ENCODE measurements at places on chromosomes 2 and 18. TPM values are rescaled to one million over a fixed set of nuclear protein-coding genes. Genes with fewer than 3 reads are reported as not detected.
A peak's percentile ranks its signal among the peaks of the same experiment; 100 is the strongest.

Gene TMEM169
- total RNA-seq = 0.29 TPM

Gene SIX3
- total RNA-seq = not detected

DNA sequence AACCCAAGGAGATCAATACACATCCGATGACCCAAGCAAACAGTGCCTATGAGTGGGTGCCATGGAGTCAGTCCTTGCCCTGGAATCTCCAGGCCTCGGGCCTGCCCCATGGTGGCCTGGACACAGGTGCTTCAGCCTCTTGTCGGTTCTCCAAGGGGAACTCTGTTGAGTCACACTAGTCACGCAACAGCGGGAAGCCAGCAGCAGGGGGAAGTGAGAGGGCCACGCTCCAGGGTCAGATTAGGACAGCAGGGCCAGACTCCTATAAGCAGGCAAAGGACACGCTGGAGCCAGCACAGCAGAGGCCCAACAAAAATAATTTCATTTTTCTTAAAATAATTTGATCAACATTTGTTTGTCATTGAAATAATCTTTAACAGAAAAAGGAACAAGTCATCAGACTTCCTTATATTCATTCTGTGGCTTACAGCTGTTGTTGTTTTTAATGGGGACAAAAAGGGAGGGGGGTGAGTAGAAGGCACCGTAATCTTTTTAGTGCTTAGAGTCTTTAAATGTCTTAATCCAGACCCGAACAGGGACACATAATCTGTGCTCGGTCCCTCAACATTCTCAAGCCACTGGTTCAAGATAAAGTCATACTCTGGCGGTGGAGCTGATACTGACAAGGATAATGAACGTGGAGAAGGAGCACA, 16.4 kb upstream of the ARMC9 start:
- no peak for DNase-seq
- no peaks in the 10 kb centered on the region for H3K36me3 ChIP-seq
- H3K27ac ChIP-seq = peak overlapping the region; percentile 62

GRCh38 chr2:57809230-57809629, 237.4 kb upstream of the VRK2 start:
- H3K27ac ChIP-seq = no peak overlapping the region
- H3K4me3 ChIP-seq = no peak overlapping the region
- H3K4me1 ChIP-seq = no peaks in the 10 kb centered on the region
- no peaks in the 10 kb centered on the region for H3K36me3 ChIP-seq
- no peak for DNase-seq

- no peaks in the 10 kb centered on the region for H3K4me1 ChIP-seq
- H3K36me3 ChIP-seq = no peaks in the 10 kb centered on the region
- H3K27ac ChIP-seq = peak overlapping the region; percentile 86
- no peaks in the 10 kb centered on the region for H3K27me3 ChIP-seq
Observed at GRCh38 chr2:30688956-30689401, 118.3 kb downstream of the CAPN13 start.

- DNase-seq = no peak
- no peaks in the 10 kb centered on the region for H3K27me3 ChIP-seq
Observed at GRCh38 chr2:65281627-65282351, 54.2 kb downstream of the ACTR2 start.

DNA sequence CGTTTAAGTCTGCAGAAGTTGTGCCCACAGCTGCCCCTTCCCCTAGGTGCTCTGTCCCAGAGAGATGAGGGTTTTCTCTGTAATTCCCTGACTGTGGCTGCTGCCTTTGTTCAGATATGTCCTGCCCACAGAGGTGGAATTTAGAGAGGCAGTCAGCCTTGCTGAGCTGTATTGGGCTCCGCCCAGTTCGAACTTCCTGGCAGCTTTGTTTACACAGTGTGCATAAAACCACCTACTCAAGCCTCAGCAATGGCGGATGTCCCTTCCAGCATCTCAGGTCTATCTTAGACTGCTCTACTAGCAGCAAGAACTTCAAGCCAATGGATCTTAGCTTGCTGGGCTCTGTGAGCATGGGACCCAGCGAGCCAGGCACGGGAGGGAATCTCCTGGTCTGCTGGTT, 48.1 kb downstream of the LHCGR start:
- H3K27ac ChIP-seq = no peak overlapping the region
- DNase-seq = no peak
- H3K27me3 ChIP-seq = no peaks in the 10 kb centered on the region
- H3K4me1 ChIP-seq = no peaks in the 10 kb centered on the region

Gene TFCP2L1
- total RNA-seq = 7.5 TPM

Gene ANKRD62
- not detected for total RNA-seq

DNA sequence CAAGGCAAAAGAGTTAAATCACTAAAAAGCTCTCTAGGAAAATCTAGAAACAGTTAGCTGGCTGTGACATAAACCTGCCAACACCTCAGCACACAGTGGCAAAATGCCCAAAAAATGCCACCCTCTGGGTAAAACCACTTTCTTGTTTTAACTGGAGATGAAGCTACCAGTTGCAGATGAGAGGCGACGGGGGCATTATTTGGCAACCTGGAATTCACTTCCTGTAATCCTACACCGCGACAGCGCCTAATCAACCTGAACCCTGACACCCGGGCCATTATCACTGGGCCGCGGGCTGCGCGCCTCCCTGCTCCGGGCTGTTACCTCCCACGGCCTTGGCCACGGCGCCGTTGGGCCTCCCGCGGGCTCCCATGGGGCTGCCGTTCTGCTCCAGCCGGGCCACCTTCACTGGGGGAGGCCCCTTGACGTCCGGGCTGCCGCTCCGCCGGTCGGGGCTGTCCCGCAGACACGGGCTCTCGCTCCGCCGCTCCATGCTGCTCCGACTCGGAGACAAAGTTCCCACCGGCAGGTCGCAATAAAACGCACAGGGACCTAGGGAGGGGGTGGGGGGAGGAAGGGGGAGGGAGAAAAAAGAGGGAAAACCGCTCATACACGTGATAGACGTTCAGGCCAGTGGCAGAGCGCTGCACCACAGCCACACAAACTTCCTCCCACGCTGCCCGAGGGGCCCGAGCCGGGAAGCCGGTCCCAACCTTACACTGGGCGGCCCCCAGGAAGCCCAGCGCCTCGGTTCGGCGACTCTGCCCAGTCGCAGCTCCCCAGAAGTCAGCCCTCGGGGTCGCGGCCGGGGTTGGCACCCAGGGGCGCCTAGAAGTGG, 2.0 kb downstream of the SATB2 start:
- H3K27me3 ChIP-seq = peaks cover 70% of the 10 kb centered on the region
- no peaks in the 10 kb centered on the region for H3K36me3 ChIP-seq
- peak overlapping the region; percentile 63 for H3K4me3 ChIP-seq
- H3K4me1 ChIP-seq = peaks cover 10% of the 10 kb centered on the region
- H3K27ac ChIP-seq = no peak overlapping the region
- no peak for DNase-seq

Gene C2orf80
- not detected for total RNA-seq

- no peak overlapping the region for H3K4me3 ChIP-seq
- no peak for DNase-seq
- no peak overlapping the region for H3K27ac ChIP-seq
- no peaks in the 10 kb centered on the region for H3K27me3 ChIP-seq
- H3K36me3 ChIP-seq = no peaks in the 10 kb centered on the region
- no peaks in the 10 kb centered on the region for H3K4me1 ChIP-seq
Observed at GRCh38 chr2:33494877-33495641, 18.6 kb downstream of the RASGRP3 start.

DNA sequence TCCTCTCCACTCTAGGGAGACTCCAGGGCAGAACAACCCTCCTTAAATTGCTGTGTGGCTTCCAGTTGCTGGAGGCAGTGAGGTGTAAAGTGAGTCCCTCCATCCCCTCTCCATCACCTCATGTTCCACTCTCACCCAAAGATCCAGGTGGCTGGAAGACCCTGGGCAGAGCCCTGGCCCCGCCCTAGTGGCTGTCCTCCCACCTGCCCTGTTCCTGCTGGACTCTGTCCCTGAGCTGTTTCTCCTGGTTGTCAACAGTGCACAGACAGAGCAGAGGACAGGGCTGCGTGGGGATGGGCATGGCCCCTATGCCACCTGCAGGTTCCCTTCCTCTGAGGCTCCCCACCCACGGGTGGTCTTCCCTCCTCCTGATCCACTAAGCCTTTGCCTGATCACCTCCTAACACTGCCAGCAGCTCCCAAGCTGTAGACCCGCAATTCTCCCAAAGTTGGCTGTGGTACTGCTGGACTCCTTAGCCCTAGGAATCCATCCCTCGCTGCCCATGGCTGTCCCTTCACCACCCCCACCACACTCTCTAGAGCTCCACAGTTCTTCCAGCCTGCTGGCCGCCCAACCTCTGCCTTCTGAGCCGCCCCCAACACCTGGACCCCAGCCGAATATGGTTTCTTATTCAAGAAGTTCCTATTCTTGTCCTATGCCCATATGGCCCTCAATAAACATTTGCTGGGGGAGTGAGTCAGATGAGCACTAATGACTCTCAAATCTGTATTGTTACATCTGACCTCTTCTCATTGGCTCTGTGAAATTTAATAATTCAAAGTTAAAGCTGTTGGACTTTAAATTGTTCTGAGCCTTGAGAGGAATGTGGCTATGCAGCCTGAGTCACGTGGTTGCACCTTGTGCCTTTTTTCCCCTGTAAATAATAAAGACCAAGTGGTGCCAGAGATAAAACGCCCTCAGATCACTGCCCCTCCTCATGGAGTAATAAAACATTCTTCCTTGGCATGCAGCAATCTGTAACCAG, 260.0 kb upstream of the HS6ST1 start:
- H3K27me3 ChIP-seq = no peaks in the 10 kb centered on the region
- no peak overlapping the region for H3K27ac ChIP-seq
- H3K36me3 ChIP-seq = no peaks in the 10 kb centered on the region
- DNase-seq = no peak
- H3K4me3 ChIP-seq = no peak overlapping the region

- no peaks in the 10 kb centered on the region for H3K27me3 ChIP-seq
- no peaks in the 10 kb centered on the region for H3K36me3 ChIP-seq
- H3K4me3 ChIP-seq = no peak overlapping the region
- peaks cover 7% of the 10 kb centered on the region for H3K4me1 ChIP-seq
Observed at GRCh38 chr2:16663121-16663905, 2.3 kb downstream of the CYRIA start.

GRCh38 chr18:35817604-35818352, 154.7 kb upstream of the RMP24 start:
- no peaks in the 10 kb centered on the region for H3K4me1 ChIP-seq
- H3K4me3 ChIP-seq = no peak overlapping the region
- no peaks in the 10 kb centered on the region for H3K36me3 ChIP-seq
- H3K27ac ChIP-seq = no peak overlapping the region
- H3K27me3 ChIP-seq = no peaks in the 10 kb centered on the region

- no peaks in the 10 kb centered on the region for H3K36me3 ChIP-seq
- DNase-seq = peak; percentile 87
- peak within 1 kb of the TSS; percentile 85 for H3K27ac ChIP-seq
- peak within 1 kb of the TSS; percentile 99 for H3K4me3 ChIP-seq
- no peaks in the 10 kb centered on the region for H3K27me3 ChIP-seq
Observed at GRCh38 chr2:70301344-70302194, at the start of gene FAM136A. Gene FAM136A (minus strand): TSS chr2:70302067. CDS start chr2:70302011, 56 bp downstream.

DNA sequence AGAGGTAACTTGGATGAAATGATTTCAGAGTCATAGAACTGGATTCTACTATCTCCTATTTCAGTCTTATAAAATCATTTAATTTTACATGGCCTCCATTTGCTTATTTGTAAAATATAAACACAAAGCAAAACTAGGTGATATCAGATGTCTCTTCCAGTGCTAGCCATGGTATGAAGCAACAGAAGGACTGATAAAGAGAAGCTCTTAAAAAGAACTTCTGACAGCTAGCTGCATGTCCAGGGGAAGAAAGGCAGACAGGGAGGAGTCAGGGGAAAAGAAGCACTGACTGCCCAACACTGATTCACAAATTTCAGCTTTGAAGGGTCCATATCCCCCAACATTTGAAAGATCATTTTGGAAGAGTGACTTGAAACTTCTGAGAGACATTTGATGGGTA, 6.4 kb downstream of the SLC8A1 start:
- no peaks in the 10 kb centered on the region for H3K36me3 ChIP-seq
- H3K4me1 ChIP-seq = no peaks in the 10 kb centered on the region
- no peak overlapping the region for H3K27ac ChIP-seq

Gene RBM44
- total RNA-seq = 2.0 TPM

DNA sequence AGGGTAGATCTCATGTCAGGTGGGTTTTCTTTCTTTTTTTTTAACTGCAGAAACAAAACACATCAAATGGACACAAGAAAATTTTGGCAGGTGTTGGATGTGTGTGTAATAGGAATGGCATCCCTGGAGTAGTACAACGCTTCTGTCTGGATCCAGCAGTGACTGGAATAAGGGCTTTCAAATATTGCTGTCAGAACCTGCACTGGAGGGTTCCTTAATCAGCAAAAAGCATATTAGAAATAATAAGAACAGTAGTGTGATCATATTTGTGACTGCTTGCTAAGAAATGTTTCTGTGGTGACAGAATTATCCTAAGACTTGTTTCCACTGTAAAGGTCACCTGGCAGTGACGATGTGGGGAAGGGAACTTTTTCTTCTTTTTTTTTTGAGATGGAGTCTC, 30.8 kb downstream of the CREG2 start:
- no peaks in the 10 kb centered on the region for H3K4me1 ChIP-seq
- no peaks in the 10 kb centered on the region for H3K27me3 ChIP-seq
- no peak overlapping the region for H3K4me3 ChIP-seq
- no peak for DNase-seq

DNA sequence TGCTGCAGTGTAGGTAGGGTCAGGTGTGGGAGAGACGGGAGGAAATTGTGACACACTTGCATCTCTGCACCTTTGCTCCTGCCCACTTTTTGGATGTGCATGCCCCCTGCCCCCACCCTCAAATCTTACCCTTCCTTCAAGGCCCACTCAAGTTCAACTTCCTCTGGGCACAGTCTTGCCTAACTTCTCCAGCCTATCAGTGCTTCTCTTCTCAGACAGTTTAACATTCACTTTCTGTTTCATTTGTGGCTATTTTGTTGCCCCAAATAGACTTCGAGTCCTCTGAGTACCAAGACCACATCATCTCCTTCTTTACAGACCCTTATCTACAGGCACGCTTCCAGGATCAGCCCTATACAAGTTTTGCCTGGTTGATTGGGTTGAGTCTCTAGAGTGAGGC, 2.7 kb downstream of the ST8SIA5 start:
- H3K36me3 ChIP-seq = no peaks in the 10 kb centered on the region
- no peaks in the 10 kb centered on the region for H3K4me1 ChIP-seq
- DNase-seq = no peak
- no peaks in the 10 kb centered on the region for H3K27me3 ChIP-seq

DNA sequence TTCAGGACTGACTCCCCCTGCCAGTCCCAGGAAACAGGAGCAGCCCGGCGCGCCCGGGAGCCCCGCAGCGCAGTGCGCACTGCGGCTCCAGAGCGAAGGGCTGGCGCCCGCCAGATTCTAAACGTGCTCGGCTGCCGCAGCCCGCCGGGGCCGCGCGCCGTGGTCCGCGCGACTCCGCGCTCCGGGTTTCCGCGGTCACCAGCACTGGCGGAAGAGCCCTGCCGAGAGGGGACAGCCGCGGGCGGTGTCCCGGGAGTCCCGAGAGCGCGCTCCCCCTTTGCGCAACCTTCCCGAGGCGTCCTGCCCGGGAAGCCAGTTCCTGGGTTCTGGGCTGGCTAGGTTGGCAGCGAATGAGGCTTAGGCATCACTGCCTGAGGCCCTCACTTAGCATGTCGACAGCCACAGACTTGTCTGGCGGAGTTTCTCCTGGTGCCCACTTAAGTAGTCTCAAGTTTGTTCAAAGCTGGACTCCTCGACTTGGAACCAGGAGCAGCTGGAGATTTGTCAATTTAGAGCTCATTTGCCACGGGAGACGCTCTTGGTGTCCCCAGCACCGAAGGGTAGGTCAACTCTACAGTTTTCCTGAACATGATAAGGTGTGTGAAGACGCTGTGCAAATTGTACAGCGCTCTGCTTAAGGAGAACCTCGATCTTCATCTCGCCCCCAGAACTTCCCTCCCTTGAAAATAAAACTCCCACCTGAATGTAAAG, 1.5 kb upstream of the VSNL1 start:
- peak overlapping the region; percentile 46 for H3K4me3 ChIP-seq
- peak; percentile 80 for DNase-seq
- H3K27me3 ChIP-seq = peaks cover 7% of the 10 kb centered on the region
- H3K27ac ChIP-seq = peak overlapping the region; percentile 90
- H3K36me3 ChIP-seq = no peaks in the 10 kb centered on the region

Measured in breast epithelium (tissue), 4 donors.